ENCODE measurements at places on chromosomes 3 and 15.

- DNase-seq, result no peak
Measured at GRCh38 chr3:39254806-39255449, 24.9 kb downstream of the CX3CR1 start.

GRCh38 chr3:59808446-59808845 is 758.6 kb upstream of the CFAP20DC start:
- DNase-seq, result no peak

DNA sequence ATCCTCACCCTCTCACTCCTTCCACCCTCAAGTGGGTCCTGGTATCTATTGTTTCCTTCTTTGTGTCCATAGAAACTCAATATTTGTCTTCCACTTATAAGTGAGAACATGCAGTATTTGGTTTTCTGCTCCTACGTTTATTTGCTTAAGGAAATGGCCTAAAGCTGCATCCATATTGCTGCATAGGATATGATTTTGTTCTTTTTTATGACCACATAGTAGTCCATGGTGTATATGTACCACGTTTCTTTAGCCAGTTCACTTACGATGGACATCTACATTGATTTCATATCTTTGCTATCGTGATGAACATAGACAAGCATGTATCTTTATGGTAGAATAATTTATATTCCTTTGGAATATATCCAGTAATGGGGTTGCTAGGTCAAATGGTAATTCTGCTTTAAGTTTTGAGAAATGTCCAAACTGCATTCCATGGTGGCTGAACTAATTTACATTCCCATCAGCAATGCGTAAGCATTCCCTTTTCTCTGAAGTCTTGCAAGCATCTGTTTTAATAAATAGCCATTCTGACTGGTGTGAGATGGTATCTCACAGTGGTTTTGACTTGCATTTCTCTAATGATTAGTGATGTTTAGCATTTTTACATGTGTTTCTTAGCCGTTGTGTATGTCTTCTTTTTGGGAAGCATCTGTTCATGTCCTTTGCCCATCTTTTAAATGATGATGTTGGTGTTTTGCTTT is 650.2 kb downstream of the ZNF385D start:
- DNase-seq, result no peak

- DNase-seq, result no peak
Measured at GRCh38 chr3:60313951-60314461, 937.2 kb downstream of the FHIT start.

DNA sequence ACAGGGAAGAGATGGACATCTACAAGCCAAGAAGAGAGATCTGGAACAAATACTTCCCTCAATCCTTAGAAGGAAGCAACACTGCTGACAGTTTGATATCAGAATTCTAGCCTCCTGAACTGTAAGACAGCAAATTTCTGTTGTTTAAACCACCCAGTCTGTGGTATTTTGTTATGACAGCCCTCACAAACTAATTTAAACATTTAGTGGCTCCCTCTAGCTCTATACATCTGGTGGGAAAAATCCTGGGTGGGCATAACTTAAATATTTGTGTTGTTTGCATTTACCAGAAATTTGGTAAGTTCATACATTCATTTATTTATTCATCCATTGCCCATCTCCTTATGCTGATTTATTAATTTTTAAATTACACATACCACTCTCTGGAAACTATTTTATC is 62.5 kb upstream of the GSK3B start:
- no peak for DNase-seq

GRCh38 chr3:73212683-73213082 is 151.2 kb downstream of the EBLN2 start:
- no peak for DNase-seq

- DNase-seq, result no peak
Measured at GRCh38 chr15:65307978-65308377, 3.5 kb downstream of the RNU5B-1 start.

GRCh38 chr3:59791774-59792308 is 742.0 kb upstream of the CFAP20DC start:
- DNase-seq, result no peak

DNA sequence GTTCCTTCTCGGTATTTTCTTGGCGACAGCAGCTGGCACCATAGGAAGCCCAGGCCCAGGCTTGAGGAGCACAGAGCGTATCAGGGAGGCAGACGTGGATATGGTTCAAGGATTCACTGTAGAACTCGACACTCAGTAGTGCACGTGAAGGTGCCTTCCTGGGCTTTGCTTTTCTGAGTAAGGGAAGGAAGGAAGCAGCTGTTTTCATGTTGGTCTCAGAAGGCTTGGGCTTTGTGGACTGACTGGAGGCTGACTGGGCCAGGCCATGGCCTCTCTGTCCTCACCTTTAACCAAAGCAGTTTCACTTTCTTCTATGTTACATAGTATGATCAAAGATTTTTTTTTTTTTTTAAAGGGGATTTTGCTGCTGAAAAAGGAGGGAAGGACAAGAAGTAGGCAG is 6.9 kb upstream of the GHRL start:
- no peak for DNase-seq

DNA sequence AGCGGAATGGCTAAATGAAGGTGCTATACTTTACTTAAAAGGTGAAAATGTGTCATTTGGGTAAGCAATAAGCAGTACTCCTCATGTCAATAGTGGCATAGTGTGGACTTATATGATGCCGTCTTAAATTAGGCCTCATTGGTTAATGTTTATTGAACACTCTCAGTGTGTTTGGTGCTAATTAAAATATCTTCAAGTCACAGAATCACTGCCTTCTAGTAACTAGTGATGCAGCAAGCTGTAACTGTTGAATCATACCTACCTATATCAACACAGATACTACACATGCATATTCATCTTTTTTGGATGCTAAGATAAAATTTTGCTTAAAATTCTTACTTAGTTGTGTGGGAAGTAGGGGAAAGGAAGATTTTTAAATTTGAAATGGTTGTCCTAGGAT is 30.7 kb downstream of the ARHGAP31 start:
- DNase-seq, result no peak

DNA sequence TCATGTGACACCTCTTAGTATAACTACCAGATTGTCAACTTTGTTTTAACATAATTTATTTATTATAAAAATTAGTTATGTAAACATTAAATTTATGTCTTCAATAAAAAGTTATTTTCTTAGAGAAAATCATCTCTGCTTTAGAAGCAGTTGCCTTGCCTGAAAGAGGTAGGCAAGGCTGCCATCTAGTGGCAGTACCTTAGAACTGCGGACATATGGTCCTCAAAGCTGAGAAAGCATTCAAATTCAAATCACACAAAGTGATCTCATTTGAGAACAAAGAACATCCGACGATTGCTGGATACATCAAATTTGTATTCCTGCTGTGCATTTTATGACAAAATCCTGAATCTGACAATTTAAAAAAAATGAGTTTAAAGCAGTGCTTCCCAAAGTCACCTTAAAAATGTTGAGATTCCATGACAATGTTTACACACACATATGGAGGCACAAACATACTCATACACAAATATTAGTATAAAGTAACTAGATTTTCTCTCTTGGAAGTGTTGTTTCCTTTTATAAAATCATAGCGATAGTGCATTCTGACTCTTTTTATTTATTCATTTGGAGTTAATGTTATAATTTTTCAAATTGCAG is 617.4 kb downstream of the CADM2 start:
- DNase-seq, result peak; percentile 13

DNA sequence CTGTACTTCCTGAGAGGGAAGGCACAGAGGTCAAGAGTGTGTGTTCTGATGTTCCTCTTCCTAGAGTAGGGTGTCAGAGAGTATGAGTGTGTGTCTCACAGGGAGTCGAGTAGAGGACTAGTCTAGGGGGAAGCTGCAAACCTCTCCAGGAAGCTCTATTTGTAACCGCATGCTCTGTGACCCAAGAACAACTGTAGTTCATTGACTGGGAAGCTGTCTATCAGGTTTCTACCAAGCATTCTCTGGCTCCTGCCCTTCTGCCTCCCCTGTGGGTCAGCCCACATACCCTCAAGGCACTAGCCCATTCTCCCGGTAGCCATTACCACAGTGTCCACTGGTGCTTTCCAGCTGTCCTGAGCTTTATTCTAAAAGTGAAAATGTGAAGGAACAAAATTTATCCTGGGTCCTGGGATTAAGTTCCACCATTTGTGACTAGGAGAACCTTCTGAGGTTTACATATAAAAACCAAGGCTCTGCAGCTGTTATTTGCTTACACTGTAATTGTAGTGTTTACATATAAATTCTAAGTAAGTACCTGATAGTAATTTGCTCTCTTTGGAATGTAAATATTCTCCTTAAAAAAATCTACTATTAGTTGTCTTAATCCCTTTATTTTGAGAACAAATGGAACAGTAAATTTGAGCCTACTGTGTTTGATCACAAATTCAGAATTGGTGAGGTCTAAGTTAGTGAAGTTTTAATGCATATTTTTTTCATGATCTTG is 40.7 kb downstream of the MYRIP start:
- DNase-seq, result no peak

DNA sequence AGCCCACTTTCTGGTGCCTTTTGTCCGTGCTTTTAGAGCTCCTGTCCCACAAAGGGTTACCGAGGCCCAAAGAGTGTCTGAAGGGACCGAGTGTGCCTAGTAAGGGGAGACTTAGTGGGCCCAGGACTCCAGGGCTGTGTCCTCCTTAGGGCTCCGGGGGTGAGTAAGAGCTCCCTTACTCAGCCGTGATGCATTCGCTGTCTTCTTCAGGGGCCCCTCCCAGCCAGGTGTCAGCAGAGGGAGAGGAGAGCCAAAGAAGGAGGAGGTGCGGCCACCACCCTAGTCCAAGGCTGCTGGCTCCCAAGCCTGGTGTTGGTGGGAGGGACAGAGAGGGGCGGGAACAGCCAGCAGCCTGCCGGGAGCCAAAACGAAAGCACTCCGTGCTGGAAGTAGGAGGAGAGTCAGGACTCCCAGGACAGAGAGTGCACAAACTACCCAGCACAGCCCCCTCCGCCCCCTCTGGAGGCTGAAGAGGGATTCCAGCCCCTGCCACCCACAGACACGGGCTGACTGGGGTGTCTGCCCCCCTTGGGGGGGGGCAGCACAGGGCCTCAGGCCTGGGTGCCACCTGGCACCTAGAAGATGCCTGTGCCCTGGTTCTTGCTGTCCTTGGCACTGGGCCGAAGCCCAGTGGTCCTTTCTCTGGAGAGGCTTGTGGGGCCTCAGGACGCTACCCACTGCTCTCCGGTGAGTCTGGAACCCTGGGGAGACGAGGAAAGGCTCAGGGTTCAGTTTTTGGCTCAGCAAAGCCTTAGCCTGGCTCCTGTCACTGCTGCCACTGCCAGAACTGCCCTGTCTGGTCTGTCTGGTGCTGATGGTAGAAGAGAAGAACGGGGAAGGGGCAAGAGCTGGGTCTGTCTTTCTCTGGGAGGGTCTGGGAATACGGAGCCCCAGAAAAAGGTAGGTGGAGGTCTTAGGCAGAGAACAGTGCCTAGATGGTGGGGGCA is at the start of gene IL17RC:
Gene IL17RC, plus strand, starts transcription at position 365 of the 947 bp plus-strand sequence. Its CDS starts 218 bp downstream, at position 583.
- peak; percentile 40 for DNase-seq

DNA sequence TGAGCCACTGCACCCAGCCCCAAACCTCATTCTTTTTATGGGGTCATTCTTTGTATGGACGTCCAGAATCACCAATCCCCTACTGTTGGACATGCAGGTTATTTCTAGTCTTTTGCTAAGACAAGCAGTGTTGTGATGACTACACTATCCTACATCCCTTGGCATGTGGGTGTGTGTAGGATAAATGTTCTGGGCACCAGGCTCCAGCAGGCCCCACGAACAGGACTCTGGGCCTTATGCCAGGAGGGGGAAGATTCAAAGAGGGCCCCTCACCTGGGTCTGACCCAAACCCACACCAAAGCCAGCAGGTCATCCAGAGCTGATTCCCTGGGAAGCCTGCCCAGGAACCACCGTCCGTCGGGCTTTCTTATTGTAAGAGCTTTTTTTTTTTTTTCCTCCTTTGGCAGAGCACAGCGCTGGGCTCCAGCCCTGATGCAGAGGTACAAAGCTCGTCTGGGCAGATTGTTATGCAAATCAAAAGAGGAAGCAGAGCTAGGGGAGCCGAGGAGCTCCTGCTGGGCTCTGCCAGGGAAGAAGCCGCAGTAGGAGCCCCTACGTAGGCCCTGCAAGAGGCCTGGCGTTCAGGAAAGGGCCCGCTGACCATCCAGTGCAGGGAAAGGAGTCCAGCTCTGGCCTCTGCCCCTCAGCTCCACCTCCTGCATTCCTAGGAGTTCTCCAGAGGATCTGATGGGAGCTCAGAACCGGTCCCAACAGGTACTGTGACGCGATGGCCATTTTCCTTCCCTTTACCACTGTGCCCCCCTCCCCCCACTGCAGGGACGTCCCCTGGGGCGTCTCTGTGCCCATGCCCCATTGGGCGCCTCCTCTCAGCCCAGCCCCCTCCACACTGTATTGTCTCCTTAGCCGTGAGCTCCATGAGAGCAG is 29.0 kb upstream of the FURIN start:
- DNase-seq, result no peak

DNA sequence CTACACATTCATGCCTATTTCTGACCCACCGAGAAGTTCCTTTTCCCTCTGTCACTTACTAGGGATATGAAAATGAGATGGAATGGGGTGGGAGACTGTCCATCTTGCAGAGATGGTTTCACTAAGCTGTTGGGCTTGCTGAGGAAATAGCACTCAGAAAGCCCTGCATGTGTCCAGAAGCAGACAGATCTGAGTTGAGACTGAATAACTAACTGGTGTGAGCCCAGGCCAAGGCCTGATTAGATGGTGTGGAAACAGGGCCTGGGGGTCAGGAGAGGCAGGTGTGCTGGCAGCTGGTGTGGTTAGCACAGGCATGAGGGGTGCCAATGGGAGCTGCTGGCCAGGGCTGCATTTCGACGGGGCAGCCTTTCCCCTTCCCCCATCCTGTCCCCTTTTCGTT is 72.1 kb downstream of the CLSTN2 start:
- DNase-seq, result no peak

DNA sequence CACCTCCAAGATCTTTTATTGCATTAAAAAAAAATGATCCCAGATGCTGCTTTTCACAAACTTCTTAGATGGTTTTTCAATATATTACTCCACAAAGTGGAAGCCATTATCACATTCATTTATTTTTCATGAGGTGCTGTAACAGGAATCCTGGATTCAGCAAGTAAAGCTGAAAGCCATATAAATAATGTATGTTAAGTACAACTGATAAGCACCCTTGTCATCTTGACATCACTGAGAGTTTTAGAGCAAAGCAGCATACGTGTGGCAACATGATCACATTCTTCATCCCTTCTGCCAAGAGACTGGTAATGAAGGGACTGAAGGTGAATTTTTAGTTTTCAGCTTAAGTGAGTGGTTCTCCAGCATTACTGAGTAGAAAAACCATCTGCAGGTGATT is 44.9 kb upstream of the LRRFIP2 start:
- no peak for DNase-seq
